ENCODE measurements at places on chromosomes 6 and 20.

- no peak for DNase-seq
These were observed 157.6 kb downstream of the LAMP5 start for GRCh38 chr20:9672027-9672426.

GRCh38 chr20:17339000-17339399 is 112.2 kb downstream of the PCSK2 start:
- no peak for DNase-seq

GRCh38 chr6:129671442-129672340 is 38.3 kb downstream of the ARHGAP18 start:
- no peak for DNase-seq

GRCh38 chr6:15121443-15121842 is 124.4 kb upstream of the JARID2 start:
- DNase-seq, result no peak
